Effector memory CD8-positive, alpha-beta T cell (primary cell): ENCODE measurements at places on chromosomes 7 and 10.

- no peak for DNase-seq
These were observed 167.0 kb downstream of the CTTNBP2 start for GRCh38 chr7:117706210-117706609.

- DNase-seq, result peak; percentile 47
These were observed 20.2 kb upstream of the TMEM178B start for GRCh38 chr7:141053626-141054025.

- no peak for DNase-seq
These were observed 110.2 kb downstream of the SEM1 start for GRCh38 chr7:96599288-96599936.

DNA sequence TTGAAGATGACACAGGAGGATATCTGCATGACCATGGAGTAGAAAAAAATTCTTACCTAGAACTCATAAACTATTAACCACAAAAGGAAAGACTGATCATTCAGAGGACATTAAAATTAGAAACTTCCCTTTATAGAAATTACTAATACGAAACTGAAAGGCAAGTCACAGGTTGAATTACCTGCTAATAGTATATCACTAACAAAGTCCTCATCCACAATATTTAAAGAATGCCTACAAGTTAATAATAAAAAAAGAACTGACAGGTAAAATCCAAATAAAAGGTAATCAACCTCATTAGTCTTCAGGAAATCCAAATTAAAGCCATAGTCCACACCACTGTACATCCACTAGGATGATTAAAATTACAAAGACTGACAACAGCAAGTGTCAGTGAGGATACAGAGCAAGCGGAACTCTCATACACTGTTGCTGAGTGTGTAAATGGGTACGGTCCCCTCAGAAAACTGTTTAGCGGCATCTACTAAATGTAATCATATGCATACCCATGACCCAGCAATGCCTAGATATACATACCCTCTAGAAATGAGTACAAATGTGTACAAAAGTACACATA, 71.2 kb downstream of the ARHGAP21 start:
- DNase-seq, result no peak

- no peak for DNase-seq
These were observed 720.1 kb downstream of the TYW1 start for GRCh38 chr7:67716729-67717128.

- DNase-seq, result no peak
These were observed 40.5 kb upstream of the HERPUD2 start for GRCh38 chr7:35735396-35735795.

DNA sequence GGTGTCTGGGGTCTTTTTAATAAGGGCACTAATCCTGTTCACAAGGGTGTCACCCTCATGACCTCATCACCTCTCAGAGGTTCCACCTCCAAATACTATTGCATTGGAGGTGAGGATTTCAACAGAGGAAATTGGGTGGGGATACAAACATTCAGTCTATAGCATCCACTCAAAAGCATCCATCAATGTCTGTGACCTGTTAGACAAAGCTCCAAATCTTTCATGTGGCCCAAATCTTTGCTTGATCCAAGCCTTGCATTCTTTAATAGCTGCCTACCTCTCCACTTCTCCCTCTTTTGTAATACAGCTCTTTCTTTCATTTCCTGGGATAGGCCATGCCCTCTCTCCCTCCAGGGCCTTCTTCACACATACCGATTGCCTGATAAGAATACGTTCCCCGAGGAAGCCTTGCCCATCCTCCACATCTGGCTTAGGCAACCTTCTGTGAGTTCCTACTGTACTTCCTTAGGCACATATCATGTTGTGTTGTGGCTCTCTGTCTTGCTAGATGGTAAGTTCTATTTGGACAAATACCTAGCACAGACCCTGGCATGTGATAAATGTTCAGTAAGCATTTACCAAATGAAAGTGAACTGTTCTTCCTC, 66.1 kb downstream of the CREM start:
- no peak for DNase-seq

- DNase-seq, result no peak
These were observed 60.7 kb downstream of the TMEM209 start for GRCh38 chr7:130144312-130145171.

DNA sequence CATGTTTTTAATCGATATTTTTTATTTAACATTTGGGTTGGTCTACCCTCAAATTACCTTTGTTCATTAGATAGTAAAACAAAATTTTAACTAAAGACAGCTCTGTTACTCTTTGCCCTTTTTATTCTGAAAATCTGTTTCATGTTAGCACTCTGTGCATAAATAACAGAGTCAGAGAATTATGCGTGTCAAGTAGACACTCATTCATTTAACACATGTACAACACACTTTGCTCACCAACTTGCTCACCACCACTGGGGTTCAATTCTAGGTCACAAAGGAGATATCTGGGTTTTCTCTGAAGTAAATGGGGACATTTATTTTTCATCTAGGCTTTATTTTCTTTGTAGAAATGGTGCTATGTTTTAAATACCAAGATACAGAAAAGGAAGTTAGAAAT, 457.4 kb upstream of the SEMA3D start:
- no peak for DNase-seq

DNA sequence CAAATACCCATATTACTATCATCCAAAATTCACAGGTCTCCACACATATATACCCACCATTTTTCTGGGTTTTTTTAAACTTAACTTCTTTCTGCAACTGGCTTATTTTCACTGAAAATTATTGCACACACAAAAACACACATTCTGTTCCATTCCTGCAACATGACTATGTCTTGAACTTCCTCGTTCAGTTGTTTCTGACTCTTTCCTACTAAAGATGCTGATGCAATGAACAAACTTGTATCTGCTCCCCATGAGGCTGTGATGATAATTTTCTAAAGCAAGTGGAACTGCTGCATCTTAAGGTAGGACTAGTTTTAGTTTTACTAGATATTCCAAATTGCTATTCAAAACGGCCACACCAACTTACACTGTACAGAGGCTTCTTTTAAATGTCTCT, 77.7 kb downstream of the OSBPL3 start:
- DNase-seq, result no peak

- DNase-seq, result no peak
These were observed 742 bp upstream of the TYSND1 start for GRCh38 chr10:70147259-70147625.

DNA sequence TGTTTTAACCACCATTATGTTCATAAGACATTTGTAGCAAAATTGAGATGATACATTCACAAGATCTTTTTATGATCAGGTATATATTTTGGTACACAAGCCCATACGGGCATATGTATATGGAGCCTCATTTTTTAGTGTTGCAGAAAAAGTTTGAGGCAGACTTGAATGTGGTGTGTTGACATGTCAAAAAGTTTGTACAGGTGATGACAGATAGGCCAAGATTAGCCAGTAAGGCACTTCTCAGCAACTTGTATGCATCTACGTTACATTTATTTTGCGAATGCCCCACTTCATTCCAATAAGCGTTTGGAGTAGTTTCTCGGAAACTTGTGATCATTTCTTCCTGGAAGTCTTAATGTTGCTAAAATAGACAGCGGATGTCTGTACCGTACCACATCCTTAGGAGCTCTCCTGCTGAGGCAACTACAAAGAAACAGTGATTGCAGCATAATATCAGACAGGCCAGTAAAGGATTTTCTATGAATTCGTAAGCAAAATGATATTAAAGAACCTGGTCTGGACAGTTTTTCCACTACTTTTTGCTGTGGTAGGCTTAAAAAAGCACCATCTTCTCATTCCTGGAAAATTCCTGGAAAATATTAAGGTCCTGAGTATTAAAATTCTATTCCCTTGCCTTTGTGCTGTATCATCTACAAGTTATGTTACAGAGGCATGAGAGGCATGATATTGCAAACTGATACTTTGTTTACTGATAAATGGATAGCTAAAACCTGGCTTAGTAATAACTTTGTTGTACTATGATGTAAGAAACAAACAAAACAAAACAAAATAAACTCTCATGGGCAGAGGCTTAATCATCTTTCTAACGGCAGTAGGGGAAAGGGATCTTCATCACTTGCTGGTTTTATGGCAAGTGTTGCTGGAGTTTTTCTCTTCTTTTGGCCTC, 153.6 kb downstream of the HDAC9 start:
- no peak for DNase-seq

GRCh38 chr7:25303281-25304181, 75.2 kb upstream of the NPVF start:
- no peak for DNase-seq

DNA sequence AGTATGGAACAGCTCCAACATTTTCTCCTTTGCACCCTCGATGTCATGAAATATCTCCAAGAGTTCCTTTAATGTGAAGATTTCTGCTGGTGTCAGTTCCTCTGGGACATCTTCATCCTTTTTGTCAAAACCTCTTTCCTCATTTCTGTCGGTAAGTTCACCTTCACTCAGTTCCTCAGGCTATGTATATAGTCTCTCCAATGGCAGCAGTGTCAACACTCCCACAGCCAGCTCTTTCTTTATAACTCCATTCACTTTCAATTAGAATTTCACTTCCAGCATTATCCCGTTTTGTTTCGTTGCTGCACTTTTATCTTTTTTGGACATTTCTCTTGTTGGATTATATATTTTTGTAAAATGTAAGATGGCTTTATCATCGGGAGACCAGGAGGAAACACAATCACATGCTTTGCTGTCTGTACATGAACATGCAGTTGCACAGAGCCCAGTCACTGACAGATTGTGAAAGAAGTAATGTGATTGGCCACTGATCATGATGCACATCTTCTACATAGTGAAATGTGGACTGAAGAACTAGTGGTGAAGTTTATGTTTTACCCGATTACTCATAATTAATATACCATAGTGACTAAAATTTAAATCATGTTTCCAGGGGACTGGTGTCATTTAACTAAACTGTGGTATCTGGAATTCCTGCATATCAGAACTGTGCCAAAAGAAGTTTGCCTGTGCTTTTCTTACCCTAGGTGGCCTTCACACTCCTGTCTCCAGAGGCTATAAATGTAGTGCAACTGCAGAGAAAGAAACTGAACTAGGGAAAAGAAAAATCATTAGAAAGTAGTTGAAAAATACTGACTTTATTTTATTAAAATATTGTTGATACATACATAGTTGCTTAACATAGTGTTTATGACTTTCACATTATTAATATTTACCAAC, 289.6 kb downstream of the PPP1R3A start:
- DNase-seq, result no peak

DNA sequence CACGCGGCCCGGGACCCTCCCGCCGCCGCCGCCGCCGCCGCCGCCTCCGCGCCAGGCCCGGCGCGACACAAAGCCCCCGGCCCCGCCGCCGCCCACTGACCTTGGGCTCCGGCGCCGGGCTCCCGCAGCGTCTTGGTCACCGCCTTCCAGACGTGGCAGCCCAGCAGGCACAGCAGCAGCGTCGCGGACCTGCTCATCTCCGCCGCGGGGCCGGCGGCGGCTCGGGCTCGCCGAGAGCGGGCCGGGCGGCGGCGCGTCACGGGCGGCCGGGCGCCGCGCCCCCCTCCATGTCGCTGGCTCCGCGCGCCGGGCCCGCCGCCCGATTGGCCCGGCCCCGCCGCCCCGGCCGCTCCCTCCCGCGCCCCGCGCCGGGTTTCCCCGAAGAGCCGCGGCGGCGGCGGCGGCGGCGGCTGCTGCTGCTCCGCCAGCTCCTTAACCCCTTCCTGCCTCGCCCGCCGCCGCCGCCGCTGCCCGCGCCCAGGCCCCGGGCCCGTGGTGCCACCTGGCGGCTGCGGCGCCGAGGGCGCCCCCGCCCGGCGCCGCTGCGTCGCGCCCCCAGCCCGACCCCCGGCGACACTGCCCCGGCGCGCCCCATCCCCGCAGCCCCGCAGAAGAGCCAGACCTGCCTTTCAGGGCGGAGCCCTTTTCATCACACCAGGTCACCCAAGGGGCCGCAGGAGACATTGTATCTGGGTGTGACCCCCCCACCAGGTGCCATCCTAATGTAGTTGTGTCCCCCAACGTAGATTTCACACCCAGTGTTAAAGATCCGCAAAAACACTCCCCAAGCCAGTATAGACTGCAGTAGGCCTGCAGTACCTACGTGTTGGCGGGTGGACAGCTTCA, at the start of gene FAM171A1:
TSS of gene FAM171A1 (minus strand) at position 434 of the 846 bp plus-strand sequence. CDS start at position 197, 237 bp downstream.
- DNase-seq, result peak; percentile 21

- no peak for DNase-seq
These were observed 16.9 kb upstream of the GGCT start for GRCh38 chr7:30521532-30521931.
